Stimulated activated CD8-positive, alpha-beta memory T cell treated with anti-CD3 and anti-CD28 coated beads, Interleukin-2, amount 100 ng/mL, for 1 hour (primary cell): ENCODE measurements at places on chromosomes 13 and 19.

- no peak for DNase-seq
These were observed 50.4 kb downstream of the NAA16 start for GRCh38 chr13:41361491-41361890.

GRCh38 chr13:96984051-96984508, 10.2 kb downstream of the OXGR1 start:
- no peak for DNase-seq

- no peak for DNase-seq
These were observed 108.6 kb downstream of the PIBF1 start for GRCh38 chr13:72890546-72890945.

GRCh38 chr19:1739960-1740629, 13.2 kb upstream of the ONECUT3 start:
- no peak for DNase-seq

DNA sequence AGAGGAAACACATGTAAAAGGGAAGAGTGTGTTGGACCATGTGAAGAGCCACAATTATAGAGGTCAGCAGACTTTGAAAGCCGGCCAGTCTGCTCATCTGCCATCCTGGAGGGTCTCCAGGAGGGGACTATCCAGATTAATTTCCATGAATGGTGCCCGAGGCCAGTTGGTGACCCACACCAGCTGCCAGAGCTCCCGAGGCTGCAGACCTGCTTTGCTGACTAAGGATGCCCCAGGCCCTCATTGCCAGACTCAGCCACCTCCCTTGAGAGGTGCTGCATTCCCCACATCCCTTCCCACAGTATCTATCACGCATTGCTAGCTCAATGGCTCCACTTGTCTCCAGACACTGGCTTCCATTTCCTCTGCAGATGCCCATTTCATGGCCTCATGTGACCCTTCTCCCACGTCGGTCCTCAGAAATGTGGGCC, 110.3 kb downstream of the NALCN start:
- DNase-seq = no peak

- DNase-seq = no peak
These were observed 83.3 kb upstream of the OLFM4 start for GRCh38 chr13:52945348-52945747.

DNA sequence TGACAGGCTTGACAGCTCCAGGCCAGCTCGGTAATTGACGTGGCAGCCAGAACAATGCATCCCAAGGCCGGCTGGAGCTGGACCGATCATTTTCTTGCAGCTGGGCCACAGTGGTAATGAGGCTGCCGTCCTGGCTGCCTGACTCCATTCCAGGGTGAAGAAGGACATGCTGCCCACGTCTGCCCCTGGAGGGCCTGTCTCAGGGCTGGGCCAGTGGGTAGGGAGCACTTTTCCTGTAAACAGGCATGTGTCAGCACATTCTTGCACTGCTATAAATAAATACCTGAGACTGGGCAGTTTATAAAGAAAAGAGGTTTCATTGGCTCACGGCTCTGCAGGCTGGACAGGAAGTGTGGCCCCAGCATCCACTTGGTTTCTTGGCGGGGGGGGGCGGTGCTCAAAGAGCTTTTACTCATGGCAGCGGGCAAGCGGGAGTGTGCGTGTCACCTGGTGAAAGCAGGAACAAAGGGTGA, 38.1 kb upstream of the KCTD15 start:
- DNase-seq = no peak

DNA sequence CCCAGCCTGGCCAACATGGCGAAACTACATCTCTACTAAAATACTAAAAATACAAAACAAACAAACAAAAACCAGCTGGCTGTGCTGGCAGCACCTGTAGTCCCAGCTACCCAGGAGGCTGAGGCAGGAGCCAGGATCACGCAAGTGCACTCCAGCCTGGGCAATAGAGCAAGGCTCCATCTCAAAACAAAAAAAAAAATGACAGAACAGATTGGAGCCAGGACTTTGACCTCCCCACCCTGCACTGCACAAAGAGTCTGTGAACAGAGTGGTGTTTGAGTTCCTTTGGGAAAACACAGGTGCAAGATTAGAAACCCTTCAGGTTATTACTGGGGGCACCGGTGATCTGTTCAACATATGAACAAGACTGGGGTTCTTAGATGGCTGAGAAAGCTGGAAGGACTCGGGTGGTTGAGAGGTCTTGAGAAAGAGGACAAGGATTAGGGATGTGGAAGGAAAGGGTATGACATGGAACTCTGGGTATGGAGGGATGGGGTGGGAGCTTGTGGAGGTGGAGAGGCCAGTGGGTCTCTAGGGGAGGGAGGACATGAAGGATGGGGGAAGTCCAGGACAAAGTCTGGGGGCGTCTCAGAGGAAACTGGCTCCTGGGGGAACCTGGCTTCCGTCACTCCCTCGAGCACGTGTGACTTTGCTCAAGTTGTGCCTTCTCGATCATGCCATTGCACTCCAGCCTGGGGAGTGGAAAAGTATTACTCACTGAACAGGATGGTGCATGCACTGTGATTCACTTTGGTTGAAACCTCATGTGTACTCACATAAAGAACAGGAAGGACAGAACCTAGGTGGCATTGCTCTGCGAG, 25.9 kb downstream of the RCN3 start:
- no peak for DNase-seq

DNA sequence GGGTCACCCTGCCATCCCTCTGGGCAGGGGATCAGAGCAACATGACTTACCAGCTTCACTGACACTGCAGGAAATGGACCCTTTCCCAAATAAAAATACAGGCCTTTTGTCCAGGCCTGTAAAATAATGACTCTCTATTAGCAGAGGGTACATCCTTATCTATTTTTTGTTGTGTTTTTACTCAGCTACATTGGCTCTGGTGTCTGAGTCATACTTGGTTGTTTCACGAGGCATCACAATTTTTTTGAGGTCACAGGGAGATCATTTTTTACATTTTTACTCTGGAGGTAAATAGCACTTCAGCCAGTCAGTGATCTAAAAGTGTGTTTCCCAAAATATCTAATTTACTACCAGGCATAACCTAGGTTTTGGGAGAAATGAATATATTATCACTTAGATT, 6.9 kb upstream of the HTR2A start:
- DNase-seq = no peak
